ENCODE measurements at places on chromosomes 5 and 9. TPM values are rescaled to one million over a fixed set of nuclear protein-coding genes. Genes with fewer than 3 reads are reported as not detected.

RUSC2 gene
- 6.9 TPM for total RNA-seq

- no peak overlapping the region for H3K4me3 ChIP-seq
- no peaks in the 10 kb centered on the region for H3K27me3 ChIP-seq
- no peak for DNase-seq
- no peak overlapping the region for H3K27ac ChIP-seq
- H3K36me3 ChIP-seq: no peaks in the 10 kb centered on the region
- H3K4me1 ChIP-seq: no peaks in the 10 kb centered on the region
Observed at GRCh38 chr5:8949908-8950307, 596.0 kb downstream of the SEMA5A start.

DNA sequence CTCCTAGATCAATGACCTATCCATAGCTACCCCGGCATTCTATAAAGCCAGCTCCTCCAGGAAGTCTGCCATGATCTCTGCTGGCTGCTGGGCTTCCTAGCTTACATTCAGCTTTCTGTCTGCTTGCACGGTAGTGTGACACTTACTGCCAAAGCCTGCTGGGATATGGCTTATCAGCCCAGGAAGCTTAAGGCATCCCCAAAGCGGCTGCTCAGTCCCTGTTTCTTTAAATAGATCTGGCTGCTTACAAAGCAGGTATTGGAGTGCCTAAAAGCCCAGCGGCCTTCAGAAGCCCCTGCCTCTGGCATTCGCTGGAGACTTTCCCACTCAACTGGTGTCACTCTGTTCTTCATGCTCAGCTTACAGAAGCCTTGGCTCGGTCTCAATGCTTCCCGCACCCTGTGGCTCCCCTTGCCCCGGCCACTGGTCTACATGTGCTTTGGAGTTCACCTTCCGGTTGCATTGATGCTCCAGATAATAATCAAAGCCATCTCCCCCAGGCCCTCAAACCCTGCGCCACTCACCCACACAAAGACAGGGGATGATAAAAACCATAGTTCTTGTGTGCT lies 31.3 kb upstream of the STRBP start:
- H3K4me1 ChIP-seq: peaks cover 17% of the 10 kb centered on the region
- H3K27ac ChIP-seq: no peak overlapping the region
- no peak for DNase-seq
- no peak overlapping the region for H3K4me3 ChIP-seq

GRCh38 chr5:849651-850301 lies 1.0 kb downstream of the ZDHHC11 start:
- H3K27me3 ChIP-seq: no peaks in the 10 kb centered on the region
- no peaks in the 10 kb centered on the region for H3K36me3 ChIP-seq
- H3K27ac ChIP-seq: no peak overlapping the region
- H3K4me3 ChIP-seq: no peak overlapping the region

GRCh38 chr9:115000217-115000639 lies 69.8 kb upstream of the TNFSF8 start:
- peak overlapping the region; percentile 80 for H3K27ac ChIP-seq
- H3K4me3 ChIP-seq: peak overlapping the region; percentile 10
- DNase-seq: no peak
- no peaks in the 10 kb centered on the region for H3K36me3 ChIP-seq
- H3K27me3 ChIP-seq: no peaks in the 10 kb centered on the region

- H3K4me1 ChIP-seq: no peaks in the 10 kb centered on the region
- H3K36me3 ChIP-seq: no peaks in the 10 kb centered on the region
- no peaks in the 10 kb centered on the region for H3K27me3 ChIP-seq
- no peak for DNase-seq
Observed at GRCh38 chr5:174549254-174549653, 175.1 kb upstream of the MSX2 start.

ZNF883 gene
- 0.24 TPM for total RNA-seq

DNA sequence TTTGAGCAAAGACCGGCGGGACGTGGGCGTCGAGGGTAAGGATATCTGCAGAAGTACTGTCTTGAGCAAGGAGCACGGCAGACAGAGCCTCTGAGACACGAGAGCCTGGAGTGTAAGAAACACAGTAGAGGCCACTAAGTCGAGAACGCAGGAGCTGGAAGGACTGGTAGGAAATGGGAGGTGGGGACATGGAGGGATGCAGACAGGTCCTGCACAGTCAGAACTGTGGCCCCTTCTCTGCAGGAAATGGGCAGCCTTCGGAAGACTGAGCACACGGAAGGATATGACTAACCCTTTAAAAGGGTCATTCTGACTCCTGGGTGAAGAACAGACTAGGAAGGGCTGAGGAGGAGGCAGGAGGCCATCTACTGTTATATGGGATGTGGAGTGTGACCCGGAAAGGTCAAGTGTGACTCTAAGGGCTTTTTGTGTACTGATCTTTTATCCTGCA lies 1.4 kb upstream of the CAMSAP1 start:
- peaks cover 61% of the 10 kb centered on the region for H3K36me3 ChIP-seq
- H3K4me1 ChIP-seq: peaks cover 35% of the 10 kb centered on the region
- no peak for DNase-seq
- no peaks in the 10 kb centered on the region for H3K27me3 ChIP-seq
- H3K4me3 ChIP-seq: peak overlapping the region; percentile 75

GRCh38 chr5:54993318-54993717 lies 7.9 kb upstream of the ESM1 start:
- peaks cover 2% of the 10 kb centered on the region for H3K36me3 ChIP-seq
- H3K4me3 ChIP-seq: no peak overlapping the region
- H3K4me1 ChIP-seq: peaks cover 29% of the 10 kb centered on the region
- no peak overlapping the region for H3K27ac ChIP-seq
- DNase-seq: no peak

All from activated CD4-positive, alpha-beta T cell treated with anti-CD3 and anti-CD28 coated beads, Interleukin-2, amount 10 ng/mL, durations not matched to agents 24 days and 14 days (primary cell).